Liver (tissue), 10 donors: ENCODE measurements at places on chromosomes 5 and 9. TPM values are rescaled to one million over a fixed set of nuclear protein-coding genes. Genes with fewer than 3 reads are reported as not detected.

The FAT2 gene
- polyA plus RNA-seq = not detected

The PCDHGA1 gene
- polyA plus RNA-seq = 0.05 TPM

The POU5F2 gene
- polyA plus RNA-seq = not detected

DNA sequence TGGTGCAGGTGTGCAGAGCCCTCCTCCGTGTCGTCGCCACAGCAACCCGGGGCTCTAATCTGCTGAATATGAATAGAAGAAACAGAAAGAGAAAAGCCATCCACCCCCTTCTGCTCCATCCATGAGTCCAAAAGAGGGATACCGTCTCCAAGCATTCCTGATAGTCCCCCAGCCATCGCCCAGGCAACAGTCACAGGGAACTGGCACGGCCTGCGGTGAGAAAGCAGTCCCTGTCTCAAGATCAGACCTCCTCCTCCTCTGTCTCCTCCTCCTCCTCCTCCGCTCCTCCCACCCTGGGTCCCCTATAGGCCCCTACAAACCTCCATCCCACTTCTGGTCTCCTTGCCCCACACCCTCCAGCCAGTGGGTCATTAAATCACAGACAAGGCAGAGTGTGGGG is 308.1 kb upstream of the MPDZ start:
- no peak overlapping the region for H3K4me3 ChIP-seq
- no peak for DNase-seq
- H3K27ac ChIP-seq = no peak overlapping the region
- peaks cover 3% of the 10 kb centered on the region for H3K4me1 ChIP-seq
- no peaks in the 10 kb centered on the region for H3K36me3 ChIP-seq

GRCh38 chr5:10291692-10292339 is 15.9 kb downstream of the CMBL start:
- H3K4me1 ChIP-seq = peaks cover 1% of the 10 kb centered on the region
- no peaks in the 10 kb centered on the region for H3K27me3 ChIP-seq
- no peaks in the 10 kb centered on the region for H3K36me3 ChIP-seq
- no peak overlapping the region for H3K4me3 ChIP-seq
- DNase-seq = no peak

DNA sequence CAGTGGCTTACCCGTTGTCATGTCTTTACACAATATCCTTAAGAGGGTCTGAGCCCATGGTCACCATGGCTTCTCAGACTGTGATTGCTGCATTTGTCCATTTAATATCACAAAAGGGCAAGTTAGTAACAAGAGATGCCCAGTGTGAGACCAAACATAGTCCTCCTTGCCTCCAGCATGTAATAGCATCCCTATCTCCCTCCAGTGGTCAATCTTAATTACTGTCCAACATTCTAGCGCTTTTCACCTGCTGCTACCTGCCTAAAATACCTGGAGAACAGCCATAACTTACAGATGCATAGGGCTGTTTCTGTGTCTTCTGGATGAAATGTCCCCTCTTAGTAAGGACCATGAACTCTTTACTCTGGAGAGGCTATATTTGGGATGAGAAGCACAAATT is 267.2 kb upstream of the DAB2 start:
- no peaks in the 10 kb centered on the region for H3K36me3 ChIP-seq
- no peak overlapping the region for H3K27ac ChIP-seq
- H3K27me3 ChIP-seq = no peaks in the 10 kb centered on the region
- no peak overlapping the region for H3K4me3 ChIP-seq
- no peak for DNase-seq
- peaks cover 4% of the 10 kb centered on the region for H3K4me1 ChIP-seq

DNA sequence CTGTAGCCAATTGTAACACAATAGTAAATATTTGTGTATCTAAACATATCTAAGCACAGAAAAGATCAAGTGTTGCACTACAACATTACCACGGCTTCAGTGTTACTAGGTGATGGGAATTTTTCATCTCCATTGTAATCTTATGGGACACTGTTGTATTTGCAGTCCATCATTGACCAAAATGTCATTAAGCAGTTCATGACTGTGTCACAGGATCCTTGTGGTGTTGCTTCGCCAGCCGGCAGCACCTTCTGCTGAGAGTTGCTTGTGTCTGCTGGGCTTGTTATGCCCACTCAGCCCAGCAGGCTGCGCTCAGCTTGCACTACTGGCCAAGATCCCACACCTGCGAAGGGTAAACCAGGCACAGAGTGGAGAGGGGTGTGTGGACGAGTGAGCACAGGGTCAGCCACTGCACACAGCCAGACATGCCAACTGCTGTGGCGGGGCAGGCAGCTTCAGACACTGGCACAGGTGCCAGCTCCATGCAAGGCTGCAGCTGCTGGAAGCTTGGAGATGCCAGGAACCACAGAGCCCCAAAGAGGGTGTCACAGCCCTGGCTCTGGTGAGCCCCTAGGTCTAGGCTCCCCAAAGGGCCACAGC is 273.7 kb downstream of the CETN3 start:
- DNase-seq = no peak
- no peaks in the 10 kb centered on the region for H3K36me3 ChIP-seq
- no peaks in the 10 kb centered on the region for H3K27me3 ChIP-seq
- H3K27ac ChIP-seq = no peak overlapping the region
- H3K4me1 ChIP-seq = no peaks in the 10 kb centered on the region
- H3K4me3 ChIP-seq = no peak overlapping the region
